ENCODE measurements at places on chromosomes 7 and 10.

- DNase-seq, result no peak
These were observed 304.4 kb upstream of the CNTNAP2 start for GRCh38 chr7:145812218-145812617.

- DNase-seq, result no peak
These were observed at the start of gene CCDC3 for GRCh38 chr10:13001041-13001886. Gene CCDC3, minus strand, starts transcription at chr10:13001713. Its CDS starts 143 bp downstream, at chr10:13001570.

DNA sequence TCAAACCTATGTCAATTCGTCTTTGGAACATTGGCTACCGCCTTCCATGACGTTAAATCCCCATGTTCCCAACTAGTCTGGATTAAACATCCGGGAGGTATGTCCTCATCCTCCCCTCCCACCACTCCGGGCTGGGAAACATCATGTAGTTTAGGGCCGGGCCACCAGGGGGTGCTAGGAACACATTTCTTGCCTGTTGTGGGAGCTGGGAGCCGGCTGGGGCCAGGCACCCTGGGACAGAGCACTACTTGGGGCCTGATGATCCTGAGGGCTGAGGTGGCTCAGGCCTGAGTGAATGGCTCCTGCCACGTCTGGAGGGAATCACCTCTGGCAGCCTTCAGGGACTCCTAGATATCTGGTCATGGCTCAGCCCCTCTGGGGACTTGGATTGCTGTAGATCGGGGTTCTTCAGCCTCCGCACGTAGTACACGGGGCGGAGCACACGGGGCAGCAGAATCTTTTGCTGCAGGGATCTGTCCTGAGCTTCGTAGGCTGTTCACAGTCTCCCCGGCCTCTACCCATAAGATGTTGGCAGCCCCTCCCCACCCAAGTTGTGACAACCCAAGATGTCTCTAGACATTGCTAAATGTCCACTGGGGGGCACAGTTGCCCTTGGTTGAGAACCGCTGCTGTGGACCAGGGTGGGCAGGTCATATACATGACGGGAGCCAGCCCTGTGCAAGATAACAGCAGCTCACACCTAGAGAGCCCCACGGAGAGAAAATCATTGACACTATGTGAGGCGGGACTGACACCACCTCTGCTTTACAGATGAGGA is 141.2 kb upstream of the ZNF716 start:
- no peak for DNase-seq

DNA sequence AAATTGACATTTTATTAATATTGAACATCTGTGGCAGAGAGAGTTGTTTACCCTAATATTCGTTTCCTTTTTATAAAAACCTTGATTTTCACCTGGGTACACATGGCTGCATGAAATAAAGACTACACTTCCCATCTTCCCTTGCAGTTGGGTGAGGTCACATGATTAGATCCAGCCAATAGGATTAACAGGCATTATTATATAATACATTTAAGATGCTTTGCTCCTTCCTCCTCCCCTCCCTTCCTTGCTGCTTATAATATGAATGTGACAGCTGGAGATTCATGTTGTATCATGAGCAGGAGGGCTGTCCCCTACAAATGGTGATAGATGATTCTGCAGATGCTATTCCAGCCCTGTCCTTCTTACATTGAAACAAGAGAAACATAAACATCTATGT is 146.6 kb downstream of the SH2D4B start:
- DNase-seq, result no peak

DNA sequence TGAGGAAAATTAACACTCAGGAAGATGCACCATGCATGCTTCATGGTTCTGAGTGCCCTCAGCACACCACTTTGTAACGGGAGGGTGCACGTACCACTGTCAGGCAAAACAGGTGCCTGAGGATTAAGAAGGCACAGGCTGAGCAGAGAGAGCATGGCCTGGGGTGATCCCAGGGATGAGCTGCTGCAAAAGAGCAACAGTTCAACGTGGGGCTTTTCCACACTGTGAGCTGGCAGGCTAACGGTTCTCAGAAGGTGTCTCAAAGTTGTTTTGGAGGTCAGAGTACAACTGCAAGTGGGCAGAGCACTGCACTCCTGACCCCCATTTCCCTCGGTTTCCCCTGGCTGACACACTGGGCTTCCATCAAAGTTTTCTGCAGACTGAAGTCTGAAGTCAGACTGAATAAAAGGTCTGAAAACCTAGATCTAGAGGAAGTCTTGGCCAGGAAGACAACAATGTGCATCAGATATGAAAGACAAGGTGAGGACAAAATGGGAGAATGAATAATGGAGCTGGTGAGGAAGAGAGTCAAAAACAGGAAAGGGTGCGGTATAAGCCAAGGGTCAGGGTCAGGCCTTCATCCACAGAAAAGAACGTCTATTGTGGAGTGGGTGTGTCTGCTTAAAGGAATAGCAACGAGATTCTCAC is 20.5 kb downstream of the ZNF438 start:
- no peak for DNase-seq

DNA sequence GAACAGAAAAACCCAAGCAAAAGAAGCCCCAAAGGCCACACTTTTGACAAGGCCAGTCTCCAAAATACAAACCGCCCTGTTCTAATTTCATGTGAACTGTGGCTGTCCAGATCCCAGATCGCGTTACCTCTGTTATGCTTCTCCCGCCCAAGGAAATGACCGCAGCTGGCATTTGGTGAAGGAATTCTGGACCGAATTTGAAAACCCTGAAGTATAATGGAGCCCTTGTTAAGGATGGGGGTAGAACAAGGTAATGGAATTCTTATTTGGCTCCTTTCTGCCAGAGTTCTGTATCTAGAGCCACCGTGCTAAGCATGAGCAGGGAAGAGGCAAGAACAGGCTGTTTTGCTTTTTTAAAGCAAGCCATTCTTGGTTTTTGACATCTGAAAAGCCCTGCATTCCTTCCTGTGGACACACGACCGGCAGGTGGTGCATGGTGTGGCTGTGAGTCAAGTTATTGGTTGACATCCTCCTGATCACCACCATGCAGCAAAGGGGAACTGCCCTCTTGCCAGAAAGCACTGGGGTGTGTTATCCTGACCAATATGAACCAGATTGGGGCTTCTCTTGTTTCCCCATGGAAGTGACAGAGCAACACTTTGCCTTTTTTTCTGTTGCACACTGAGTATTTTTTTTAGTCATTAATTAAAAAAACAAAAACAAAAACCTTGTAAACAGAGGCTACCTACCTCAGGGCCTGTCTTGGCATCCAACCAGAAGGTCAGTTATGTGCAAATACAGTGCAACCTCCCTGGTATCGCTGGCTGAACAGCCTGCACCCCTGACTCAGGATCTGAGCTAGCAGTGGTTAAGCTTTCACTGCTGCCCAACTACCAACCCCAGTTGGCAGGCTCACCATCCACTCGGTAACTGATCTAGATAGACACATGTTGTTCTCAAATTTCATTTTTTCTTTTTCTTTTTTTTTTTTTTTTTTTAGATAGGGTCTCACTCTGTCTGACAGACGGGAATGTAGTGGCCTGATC is 14.2 kb downstream of the UCMA start:
- DNase-seq, result no peak

DNA sequence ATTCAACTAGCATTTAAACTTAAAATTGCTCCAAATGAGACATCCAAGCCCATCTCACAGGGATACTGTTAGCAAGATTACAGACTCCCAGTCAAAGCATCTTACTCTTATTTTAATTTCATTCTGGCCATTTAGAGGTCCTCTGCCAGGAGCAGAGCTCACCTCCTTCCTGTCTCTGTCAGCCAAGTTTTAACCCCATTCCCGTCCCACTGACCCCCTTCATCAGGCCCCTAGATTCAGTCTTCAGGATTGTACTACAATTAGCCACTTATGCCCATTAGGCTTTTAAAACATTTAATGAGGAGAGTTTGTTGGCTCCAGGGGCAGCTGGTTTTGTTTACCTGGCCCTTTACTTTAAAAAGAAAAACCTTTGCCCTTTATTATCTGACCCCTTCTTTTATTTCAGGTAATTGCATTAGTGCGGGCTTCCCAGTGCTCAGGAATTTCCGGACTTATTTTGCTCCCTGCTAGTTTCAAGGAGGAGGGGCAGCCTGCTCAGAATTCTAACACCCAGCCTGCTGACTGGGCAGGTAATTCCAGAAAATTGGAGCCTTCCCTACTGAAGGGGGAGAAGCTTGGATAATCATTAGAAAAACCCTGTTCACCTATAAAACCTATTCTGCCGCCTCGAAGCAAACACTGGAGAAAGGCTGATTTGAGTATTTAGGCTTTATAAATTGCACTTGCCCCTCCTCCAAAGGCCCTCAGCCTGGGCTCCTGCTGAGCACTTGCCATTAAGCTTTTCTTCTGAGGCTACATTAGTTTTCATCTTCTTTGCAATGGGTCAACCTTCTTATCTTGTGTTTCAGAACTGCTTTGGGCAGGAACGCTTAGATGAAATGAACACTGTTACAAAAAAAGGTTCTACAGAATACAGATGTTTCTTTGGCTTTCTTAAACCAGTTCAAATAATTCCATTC is 200.5 kb upstream of the HPS1 start:
- no peak for DNase-seq

GRCh38 chr10:62597226-62597625 is 207.3 kb upstream of the ADO start:
- no peak for DNase-seq
